ENCODE measurements at places on chromosomes 1 and 21.
A peak's percentile ranks its signal among the peaks of the same experiment; 100 is the strongest.

DNA sequence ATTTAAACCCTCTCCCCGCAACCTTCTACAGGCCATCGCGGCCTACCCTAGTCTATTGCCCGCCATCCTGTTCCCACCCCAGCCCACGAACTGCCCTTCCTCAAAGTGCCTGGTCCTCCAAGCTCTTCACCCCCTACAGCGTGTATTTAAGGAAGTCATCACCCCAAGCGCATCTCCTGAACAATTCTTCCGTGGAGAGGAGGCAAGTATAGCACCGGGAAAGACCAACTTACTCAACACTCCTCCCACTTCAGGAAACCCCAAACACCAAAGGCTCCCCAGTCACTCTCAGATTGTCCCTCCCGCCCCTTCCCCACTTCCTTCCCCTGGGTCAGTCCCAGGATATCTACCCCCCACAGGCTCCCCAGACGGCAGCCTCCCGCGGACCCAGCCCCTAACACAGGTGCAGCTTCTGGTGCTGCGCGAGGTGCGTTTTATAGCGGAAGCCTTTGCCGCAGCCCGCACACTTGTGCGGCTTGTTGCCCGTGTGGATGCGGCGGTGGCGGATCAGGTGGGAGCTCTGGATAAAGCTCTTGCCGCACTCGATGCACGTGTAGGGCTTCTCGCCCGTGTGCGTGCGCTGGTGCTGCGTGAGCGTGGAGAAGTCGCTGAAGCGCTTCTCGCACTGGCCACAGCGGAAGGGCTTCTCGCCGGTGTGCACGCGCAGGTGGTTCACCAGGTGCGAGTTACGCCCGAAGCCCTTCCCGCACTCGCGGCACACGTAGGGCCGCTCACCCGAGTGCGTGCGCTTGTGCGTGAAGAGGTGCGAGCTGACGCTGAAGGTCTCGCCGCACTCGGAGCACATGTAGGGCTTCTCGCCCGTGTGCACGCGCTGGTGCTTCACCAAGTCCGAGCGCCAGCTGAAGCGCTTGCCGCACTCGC is 25.5 kb downstream of the ZNF697 start:
- no peak for DNase-seq

DNA sequence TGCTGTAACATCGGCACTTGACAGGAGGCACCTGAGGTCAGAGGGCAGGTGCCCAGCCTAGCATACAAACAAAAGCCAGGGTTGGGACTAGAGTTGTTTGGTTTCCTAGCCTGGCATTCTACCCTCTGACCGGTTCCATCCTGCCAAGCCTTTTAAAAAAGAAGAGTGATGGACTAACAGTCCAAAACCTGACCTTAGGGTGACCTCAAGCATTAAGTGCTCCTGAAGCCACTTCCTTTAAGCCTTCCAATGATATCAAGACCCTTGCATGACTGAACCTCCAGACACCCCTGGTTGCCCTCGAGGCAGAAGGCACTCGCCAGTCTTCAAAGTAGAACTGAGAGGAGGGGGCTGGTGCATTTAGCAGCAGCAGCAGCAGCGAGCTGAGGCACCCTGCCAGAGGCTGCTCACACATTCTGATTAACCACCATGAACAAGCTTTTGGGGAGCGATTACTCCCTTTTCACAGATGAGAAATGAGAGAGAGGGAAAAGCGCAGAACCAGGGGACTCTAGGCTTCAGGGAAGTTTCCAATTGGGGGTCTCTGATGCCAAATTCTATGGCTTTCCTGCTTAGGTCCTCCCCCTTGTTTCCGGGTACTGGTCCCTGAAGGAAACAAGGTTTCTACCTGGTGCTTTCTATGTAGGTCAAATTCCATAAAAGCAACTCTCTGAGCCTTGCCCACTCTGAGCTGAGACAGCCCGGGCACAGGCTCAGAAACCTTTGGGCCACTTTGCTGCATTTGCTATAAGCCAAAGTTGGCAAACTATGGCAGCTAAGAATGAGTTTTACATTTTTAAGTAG is 9.2 kb downstream of the SLC2A1 start:
- no peak for DNase-seq

GRCh38 chr1:197307136-197307535 is 39.1 kb downstream of the CRB1 start:
- DNase-seq, result no peak

- no peak for DNase-seq
Observed at GRCh38 chr1:89781494-89782126, 39.2 kb upstream of the LRRC8D start.

GRCh38 chr1:62784509-62785365 is 805 bp downstream of the ATG4C start:
- DNase-seq, result peak; percentile 33

GRCh38 chr1:107874221-107874620 is 90.8 kb downstream of the VAV3 start:
- no peak for DNase-seq
